Sigmoid colon (tissue), 7 donors: ENCODE measurements at places on chromosomes 13 and 19. TPM values are rescaled to one million over a fixed set of nuclear protein-coding genes. Genes with fewer than 3 reads are reported as not detected.
A peak's percentile ranks its signal among the peaks of the same experiment; 100 is the strongest.

GRCh38 chr19:33320636-33321035 lies 18.3 kb upstream of the CEBPA start:
- DNase-seq: no peak

DNA sequence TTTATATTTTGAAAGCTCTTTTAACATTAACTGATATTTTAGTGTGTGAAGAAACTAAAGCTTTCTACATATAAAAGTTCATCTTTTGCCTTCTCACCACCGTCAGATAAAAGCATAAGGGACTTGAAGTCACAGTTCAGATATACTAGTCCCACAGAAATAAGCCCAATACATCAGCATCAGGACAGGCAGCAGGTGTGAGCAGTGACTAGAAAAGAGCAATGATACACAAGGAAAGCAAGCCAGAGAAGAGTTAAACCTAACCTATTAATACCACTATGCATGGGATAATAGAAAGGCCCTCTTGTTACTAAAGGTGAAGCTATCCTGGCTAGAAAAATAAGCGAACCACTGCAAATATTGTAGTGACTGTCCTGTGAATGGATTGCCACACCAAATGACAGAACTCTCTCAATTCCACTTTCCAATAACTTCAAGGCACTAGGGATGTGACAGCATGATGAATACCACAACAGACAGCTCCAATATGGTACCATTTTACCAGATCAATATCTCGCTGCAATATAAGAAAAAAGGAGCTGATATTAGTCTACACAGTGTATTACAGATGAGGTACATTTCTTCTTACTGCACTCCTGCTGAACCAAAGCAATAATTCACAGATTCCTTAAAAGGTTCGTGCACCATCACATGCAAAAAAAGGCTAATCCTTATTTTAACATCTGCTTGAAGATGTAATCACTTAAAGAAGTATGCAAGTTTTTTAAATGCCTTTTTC lies 114.1 kb downstream of the DACH1 start:
- no peak for DNase-seq

DNA sequence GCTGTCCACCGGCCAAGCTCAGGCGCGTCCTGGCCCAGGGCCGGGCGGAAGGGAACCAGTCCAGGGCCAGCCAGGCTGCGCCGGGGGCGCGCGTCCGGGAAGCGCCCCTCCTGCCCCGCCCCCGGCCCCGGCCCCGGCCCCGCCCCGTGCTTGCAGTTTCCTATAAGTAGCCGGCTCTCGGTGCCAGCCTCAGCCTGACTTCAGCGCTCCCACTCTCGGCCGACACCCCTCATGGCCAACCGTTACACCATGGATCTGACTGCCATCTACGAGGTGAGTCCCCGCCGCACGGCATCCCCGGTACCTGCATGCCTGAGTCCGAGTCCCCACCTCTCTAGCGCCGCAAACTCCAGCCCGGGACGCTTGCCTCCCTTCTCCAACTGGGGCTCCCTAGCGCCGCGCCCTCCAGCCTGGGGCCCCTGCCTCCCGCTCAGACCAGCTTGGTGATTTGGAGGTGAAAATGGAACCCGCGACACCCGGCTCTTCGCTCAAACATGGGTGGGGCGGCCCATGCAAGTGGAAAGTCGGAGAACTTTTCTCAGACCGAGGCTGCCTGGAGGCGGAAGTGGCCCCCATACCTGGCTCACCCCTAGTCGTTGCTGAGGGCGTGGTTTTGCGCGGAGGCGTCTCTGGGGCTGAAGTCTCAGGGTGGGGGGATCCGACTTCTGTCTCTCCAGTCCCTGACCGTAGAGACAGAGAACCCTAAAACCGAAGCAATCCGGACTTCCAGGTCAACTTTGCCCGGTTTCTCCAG lies at the start of gene ZFP36:
Gene ZFP36 (plus strand): TSS at position 192 of the 754 bp plus-strand sequence. CDS start 58 bp downstream, at position 250.
- DNase-seq: peak; percentile 98

DNA sequence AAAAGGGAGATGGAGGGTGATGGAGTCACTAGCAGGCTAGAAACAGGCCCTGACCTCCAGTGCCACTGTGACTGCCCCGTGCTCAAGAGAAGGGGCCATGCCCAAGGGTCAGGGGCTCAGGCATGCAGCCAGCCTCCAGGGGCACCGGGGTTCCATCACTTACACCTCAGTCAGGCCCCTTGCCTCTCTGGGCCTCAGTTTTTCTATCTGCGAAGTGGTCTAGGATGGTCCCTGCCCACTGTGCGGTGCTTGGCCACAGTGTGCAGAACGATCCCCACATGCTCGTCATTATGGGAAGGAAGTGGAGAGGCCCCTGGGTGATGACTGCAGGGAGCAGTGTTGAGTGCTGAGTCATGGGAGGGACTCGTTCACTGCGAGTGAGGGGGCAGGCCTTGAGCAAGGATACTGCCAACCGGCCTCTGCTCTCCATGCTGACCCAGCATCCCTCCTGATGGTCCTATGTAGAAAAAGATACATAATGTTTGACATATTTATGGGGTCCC lies 23.1 kb downstream of the TMED1 start:
- DNase-seq: peak; percentile 83

- DNase-seq: no peak
These were observed 143.7 kb downstream of the ZNF675 start for GRCh38 chr19:23543351-23543750.

DNA sequence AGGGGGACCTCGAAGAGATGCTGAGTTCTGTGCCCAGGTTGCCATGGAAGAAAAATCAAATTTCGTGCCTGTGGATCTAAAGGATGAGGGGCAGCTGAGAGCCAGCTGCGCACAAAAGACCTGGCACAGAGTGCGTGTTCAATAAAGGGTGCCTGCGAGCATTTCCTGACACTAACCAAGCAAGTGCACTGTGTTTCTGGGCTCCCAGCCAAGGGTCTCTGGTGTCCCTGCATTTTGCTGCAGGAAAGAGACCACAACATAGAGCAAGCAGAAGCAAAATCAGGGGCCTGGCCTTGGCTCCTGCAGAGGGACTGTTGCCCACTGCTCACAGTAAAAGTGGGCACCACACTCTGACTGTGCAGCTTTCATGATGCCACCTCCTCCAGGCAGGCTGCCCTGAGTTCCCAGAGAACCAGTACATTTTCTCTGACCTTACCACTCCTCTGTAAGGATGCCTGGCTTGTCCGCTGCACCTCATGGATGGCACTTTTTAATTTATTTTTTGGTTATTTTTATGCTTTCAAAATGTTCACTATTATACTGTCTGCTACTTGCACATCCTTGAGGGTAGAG lies 70.8 kb upstream of the GPR12 start:
- no peak for DNase-seq

DNA sequence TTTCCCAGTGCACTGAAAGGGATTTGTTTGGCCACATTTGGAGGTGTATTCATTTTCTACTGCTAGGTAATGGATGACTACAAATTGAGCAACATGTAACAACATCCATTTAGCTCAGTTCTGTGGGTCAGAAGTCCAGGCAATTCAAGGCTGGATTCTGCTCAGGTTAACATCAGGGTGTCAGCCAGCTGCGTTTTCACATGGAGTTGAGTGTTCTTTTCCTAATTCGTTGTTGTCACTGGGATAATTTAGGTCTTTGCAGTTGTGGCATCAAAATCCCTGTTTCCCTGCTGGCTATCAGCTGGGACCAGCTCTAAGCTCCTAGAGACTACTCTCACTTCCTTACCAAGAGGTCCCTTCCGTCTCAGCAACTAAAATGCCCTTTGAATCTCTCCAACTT lies 25.4 kb downstream of the MIR17HG start:
- DNase-seq: no peak

DNA sequence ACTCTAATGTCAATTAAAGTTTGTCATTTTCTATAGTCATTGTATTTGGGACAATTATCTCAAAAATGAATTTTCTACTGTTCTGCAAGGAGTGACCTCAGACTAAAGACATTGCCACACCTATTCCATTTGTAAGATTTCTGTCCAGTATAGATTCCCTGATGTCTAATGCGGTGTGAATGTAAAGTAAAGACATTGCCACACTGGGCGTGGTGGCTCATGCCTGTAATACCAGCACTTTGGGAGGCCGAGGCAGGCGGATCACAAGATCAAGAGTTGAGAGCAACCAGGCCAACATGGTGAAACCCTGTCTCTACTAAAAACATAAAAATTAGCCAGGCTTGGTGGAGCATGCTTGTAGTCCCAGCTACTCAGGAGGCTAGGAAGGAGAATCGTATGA lies 13.8 kb upstream of the ZNF83 start:
- DNase-seq: no peak

DNA sequence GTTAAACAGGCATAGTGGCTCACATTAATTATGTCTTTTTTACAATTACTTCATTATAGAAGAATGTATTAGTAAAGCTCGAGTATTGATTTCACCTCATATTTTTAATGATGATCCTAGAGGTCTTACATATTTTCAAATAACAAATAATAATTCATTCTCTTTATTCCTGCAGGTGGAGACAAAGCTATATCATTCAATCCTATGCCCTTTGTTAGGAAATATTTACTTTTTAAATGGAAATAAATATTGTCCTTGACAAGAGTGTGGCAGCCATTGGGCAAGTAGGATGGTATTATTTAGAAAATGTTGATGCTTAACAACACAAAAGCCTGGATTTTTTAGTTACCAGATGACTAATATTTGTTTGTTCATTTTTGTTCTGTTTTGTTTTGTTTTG lies 127.6 kb downstream of the COG6 start:
- DNase-seq: no peak

- no peak for DNase-seq
These were observed 13.4 kb upstream of the SIGLEC12 start for GRCh38 chr19:51514866-51515481.

DNA sequence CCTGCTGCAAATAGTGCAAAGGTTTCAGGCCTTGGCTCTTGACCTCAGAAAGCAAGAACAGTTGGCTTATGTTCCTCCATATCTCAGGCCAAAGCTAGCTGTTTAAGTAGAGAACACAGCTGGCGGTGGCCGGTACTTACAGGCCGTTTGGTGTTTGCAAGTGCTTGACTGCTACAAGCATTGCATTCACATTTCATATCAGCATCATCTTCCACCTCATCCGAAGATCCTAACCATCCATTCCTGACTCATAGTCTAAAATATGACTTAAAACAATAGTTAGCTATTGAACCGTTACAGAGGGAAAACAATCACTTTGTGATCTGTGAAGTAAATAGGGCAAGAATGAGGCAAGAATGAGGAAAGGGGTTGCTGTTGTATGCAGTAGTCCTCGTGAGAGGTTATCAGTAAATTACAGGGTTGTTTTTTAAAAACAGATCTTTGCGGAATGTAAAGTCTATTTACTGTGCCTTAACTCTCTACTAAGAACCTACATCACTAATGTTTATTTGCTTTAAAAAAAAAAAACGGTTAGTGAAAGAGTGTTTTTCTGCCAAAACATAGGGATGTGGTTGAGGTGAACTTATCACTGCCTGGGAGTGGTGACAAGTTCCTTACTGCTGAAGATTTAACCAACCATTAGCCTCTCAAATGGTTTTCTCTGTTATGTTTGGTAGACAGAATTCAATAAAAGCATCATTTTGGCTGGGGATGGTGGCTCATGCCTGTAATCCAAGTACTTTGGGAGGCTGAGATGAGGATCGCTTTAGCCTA lies 21.6 kb upstream of the WDR88 start:
- no peak for DNase-seq

Gene CRLF1
- total RNA-seq: 5.4 TPM

Gene TMEM161A
- total RNA-seq: 28.0 TPM

Gene ZNF468
- total RNA-seq: 10.8 TPM

Gene ZNF471
- 11.4 TPM for total RNA-seq

Gene CD79A
- not detected for total RNA-seq

Gene RFPL4A
- total RNA-seq: not detected

Gene LMTK3
- not detected for total RNA-seq

Gene HIPK4
- total RNA-seq: 0.14 TPM
